ENCODE measurements at places on chromosomes 3 and 15. TPM values are rescaled to one million over a fixed set of nuclear protein-coding genes. Genes with fewer than 3 reads are reported as not detected.

GRCh38 chr3:129628169-129628522, 21.7 kb upstream of the PLXND1 start:
- DNase-seq: no peak

Gene POU1F1
- total RNA-seq: not detected

DNA sequence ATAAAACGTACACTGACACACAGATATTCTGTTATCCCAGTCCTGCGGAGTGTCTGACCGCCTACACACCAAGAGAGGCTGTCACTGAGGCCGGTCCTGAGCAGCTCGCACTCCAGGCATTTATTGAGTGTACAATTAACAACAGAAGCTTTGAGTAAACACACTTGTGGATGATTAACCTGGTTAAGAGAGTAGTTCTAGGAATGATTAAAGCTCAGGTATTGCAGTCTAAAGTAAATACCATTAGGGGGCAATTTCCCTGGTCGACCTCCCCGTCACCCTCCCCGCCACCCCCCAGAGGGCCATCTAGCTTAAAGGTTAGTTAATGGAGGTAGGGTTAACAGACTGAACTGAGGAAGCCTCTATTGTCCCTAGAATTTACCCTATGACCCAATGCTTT, 1278.5 kb downstream of the NSUN3 start:
- no peak for DNase-seq

Gene GUCA1C
- not detected for total RNA-seq

- no peak for DNase-seq
Observed at GRCh38 chr3:66228707-66229106, 7.9 kb downstream of the SLC25A26 start.

Gene COPB2
- 105 TPM for total RNA-seq

DNA sequence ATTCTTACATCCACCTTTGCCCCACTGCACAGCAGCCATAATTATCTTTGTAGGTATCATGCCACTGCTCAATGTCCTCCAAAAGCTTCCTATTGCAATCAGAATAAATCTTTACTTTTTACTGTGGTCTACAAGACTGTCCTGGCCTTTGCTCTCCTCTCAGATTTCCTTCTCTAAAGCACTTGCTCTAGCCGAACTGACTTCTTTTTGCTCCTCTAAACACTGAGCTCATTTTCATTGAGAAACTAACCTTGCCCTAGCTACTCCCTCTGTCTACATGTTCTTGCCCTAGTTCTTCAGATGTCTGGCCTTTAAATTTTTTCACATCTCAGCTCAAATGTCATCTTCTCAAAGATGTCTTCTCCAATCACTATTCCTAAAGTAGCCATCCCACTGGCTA, 342.8 kb downstream of the TBC1D5 start:
- DNase-seq: no peak

GRCh38 chr3:160125258-160125657, 100.0 kb upstream of the C3orf80 start:
- DNase-seq: no peak
